ENCODE measurements at places on chromosomes 12 and 14. TPM values are rescaled to one million over a fixed set of nuclear protein-coding genes. Genes with fewer than 3 reads are reported as not detected.

- H3K27me3 ChIP-seq: peaks cover 2% of the 10 kb centered on the region
- DNase-seq: no peak
- no peaks in the 10 kb centered on the region for H3K4me1 ChIP-seq
- H3K36me3 ChIP-seq: no peaks in the 10 kb centered on the region
- H3K27ac ChIP-seq: no peak overlapping the region
Measured at GRCh38 chr14:49106741-49107667, 479.2 kb downstream of the RPS29 start.

DNA sequence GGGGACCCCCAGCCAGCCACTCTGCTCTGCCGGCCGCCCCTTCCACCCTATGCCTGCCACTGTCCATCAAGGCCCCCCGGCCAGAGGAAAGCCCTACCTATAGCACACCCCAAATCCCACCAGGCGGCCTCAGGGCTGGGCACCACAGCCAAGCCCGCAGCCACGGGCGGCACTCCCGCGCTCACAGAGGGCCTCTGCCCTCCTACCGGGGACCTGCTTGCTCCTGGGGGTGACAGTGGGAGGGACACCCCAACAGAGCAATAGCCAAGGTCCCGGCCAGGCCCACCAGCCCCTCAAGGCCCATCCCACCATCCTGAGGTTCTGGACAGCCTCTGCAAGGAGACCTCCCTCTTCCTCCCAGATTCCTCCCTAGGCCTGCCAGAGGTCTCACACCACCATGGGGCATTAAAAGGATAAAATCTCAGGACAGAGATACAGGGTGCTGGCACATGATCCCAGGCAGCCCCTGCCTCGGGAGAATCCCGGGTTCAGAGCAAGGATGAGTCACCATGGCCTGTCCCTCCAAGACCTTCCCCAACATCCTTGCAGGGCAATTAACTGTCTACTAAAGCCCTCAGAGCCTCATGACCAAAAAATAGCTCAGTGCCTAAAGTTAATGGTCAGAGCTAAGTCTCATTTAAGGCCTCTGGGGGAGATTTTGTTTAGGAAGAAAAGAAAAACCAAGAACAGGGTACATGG lies 17.1 kb downstream of the CCDC85C start:
- no peaks in the 10 kb centered on the region for H3K27me3 ChIP-seq
- no peaks in the 10 kb centered on the region for H3K36me3 ChIP-seq
- H3K4me1 ChIP-seq: no peaks in the 10 kb centered on the region
- H3K4me3 ChIP-seq: no peak overlapping the region
- DNase-seq: no peak

The MFAP5 gene
- total RNA-seq: not detected

GRCh38 chr12:29164477-29165393 lies 15.7 kb downstream of the FAR2 start:
- H3K4me1 ChIP-seq: peaks cover 15% of the 10 kb centered on the region
- no peak overlapping the region for H3K4me3 ChIP-seq
- no peak overlapping the region for H3K27ac ChIP-seq
- no peaks in the 10 kb centered on the region for H3K27me3 ChIP-seq

DNA sequence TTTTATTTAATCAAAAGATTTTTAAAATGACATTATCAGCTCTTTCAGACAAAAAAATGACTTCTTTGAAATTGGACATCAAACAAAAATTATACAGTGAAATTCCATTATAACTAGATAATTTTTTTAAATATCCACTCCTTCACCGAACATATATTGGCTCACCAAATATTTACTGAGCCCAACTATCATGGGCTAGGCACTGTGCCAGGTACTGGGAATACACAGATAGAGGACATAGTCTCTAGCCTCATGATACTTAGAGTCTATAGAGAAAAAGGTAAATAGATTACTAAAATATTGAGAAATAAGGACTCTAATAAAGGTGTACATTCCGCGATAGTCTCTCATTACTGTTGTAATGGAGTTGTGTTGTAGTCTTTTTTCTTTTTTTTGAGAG lies 219.9 kb downstream of the SEC23A start:
- no peak overlapping the region for H3K4me3 ChIP-seq
- no peak for DNase-seq
- no peaks in the 10 kb centered on the region for H3K36me3 ChIP-seq
- no peak overlapping the region for H3K27ac ChIP-seq
- peaks cover 13% of the 10 kb centered on the region for H3K27me3 ChIP-seq

The OR6S1 gene
- total RNA-seq: not detected

DNA sequence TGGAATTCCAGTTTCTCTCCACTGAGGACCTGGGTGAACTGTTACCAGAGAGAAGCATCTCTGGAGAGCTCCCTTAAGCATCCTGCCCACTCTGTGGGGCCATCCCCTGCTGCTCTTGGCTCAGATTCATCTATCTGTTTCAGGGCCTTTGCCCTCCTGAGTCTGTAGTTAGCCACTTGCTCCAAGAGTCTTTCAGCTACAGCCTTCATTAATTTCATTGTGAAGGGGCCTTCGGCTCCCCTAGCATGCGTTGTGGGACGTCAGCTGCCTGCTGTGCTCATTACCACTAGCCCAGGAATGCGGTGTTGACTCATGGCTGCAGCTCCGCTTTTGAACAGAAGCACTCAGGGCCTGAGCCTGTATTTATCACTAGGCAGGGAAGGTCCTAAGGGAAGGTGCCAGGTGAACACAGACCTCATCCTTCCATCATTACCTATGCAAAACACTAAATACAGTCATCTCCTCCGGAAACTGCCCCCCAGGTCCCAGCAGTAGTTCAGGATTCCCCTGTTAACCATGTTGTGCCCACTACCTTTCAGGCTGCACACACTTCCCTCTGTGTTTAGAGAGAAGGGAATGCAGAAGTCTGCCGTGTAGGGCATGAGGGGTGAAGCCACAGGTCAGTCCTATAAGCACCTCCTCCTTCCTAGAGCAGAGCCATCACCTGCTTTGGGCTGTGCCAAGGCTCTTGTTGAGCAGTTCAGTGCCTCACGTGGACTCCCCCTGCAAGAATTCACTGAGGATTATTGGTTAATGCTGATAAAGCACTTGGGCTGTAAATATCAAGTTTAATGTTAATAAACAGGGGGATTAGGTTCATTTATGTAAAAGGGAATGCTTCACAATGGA lies 191.4 kb downstream of the CACNA1C start:
- no peaks in the 10 kb centered on the region for H3K36me3 ChIP-seq
- DNase-seq: no peak
- no peak overlapping the region for H3K27ac ChIP-seq
- H3K4me1 ChIP-seq: peaks cover 3% of the 10 kb centered on the region
- H3K27me3 ChIP-seq: peaks cover 2% of the 10 kb centered on the region

GRCh38 chr12:104863296-104863948 lies 94.7 kb downstream of the SLC41A2 start:
- no peaks in the 10 kb centered on the region for H3K27me3 ChIP-seq
- peaks cover 9% of the 10 kb centered on the region for H3K4me1 ChIP-seq
- H3K4me3 ChIP-seq: no peak overlapping the region
- H3K27ac ChIP-seq: no peak overlapping the region

The SELPLG gene
- 36.9 TPM for total RNA-seq

DNA sequence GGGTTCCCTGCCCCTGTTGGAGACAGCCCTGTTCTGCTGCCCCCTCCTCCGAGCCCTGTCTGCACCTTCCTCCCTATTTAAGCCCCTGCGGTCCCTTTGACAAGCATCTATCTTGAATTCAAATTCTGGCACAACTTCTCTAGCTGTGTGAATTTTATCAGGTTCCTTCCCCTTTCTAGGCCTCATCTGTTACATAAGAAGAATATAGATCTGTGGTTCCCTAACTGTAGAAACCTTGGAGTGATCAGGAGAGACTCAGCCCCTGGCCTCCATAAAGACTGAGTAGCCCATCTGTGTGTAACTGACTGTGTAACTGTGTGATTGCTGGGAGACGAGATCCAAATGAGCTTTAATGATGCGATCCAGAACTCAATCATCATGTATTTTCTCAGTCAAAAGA lies 13.0 kb upstream of the RACGAP1 start:
- peaks cover 4% of the 10 kb centered on the region for H3K27me3 ChIP-seq
- DNase-seq: no peak
- no peak overlapping the region for H3K27ac ChIP-seq
- H3K4me3 ChIP-seq: no peak overlapping the region
- no peaks in the 10 kb centered on the region for H3K36me3 ChIP-seq

The SRRM4 gene
- total RNA-seq: not detected

- no peak overlapping the region for H3K27ac ChIP-seq
- no peaks in the 10 kb centered on the region for H3K4me1 ChIP-seq
- no peaks in the 10 kb centered on the region for H3K36me3 ChIP-seq
- H3K27me3 ChIP-seq: no peaks in the 10 kb centered on the region
Measured at GRCh38 chr12:49208676-49209075, 19.8 kb upstream of the TUBA1A start.

DNA sequence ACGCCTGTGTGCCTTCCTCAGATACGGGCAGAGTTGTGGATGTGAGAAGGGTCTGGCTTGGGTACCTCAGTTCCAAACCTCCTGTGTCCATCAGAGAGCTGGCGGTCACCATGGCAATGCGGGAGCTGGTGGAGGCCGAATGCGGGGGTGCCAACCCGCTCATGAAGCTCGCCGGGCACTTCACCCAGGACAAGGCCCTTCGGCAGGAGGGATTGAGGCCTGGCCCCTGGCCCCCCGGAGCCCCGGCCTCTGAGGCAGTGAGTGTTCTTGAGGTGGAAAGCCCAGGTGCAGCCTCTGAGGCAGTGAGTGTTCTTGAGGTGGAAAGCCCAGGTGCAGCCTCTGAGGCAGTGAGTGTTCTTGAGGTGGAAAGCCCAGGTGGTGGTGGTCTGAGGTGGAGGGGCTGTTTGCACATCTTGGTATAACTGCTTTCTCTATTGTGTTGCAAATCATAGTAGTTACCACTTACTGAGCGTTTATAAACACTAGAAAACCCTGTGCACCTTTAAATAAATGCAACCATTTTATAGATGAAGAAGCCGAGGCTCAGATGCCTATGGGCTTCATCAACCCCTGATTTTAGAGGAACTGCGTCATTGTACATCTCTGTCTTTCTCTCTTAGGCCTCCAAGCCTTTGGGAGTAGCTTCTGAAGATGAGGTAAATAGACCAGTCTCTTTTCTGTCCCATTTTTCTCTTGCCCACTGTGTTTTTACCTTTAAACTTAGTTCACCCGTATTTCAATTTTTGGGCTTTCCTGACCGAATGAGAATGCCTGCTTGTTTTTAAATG lies 976 bp downstream of the PEX5 start:
- peaks cover 34% of the 10 kb centered on the region for H3K36me3 ChIP-seq
- H3K4me1 ChIP-seq: peaks cover 47% of the 10 kb centered on the region
- peak overlapping the region; percentile 85 for H3K4me3 ChIP-seq
- H3K27me3 ChIP-seq: no peaks in the 10 kb centered on the region
- peak; percentile 38 for DNase-seq

DNA sequence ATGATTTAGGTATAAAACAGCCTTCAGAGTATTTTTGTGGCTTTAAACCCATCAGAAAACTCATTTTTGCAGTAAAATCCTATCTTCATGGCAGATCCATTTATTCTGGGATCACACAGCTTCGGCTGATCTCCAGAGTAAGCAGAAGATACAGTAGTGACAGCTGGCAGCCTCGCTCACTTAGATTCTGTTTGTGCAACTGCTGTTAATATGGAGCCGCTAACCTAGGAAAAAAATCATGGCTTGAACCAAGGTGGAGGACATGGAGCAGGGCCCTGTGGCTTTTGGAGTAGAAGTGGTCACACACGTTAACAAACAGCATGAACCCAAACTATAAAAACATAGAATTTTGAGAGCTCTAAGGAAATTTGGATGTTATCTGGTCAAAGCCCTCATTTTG lies 137.2 kb upstream of the ARHGAP5 start:
- H3K36me3 ChIP-seq: no peaks in the 10 kb centered on the region
- no peak overlapping the region for H3K27ac ChIP-seq

DNA sequence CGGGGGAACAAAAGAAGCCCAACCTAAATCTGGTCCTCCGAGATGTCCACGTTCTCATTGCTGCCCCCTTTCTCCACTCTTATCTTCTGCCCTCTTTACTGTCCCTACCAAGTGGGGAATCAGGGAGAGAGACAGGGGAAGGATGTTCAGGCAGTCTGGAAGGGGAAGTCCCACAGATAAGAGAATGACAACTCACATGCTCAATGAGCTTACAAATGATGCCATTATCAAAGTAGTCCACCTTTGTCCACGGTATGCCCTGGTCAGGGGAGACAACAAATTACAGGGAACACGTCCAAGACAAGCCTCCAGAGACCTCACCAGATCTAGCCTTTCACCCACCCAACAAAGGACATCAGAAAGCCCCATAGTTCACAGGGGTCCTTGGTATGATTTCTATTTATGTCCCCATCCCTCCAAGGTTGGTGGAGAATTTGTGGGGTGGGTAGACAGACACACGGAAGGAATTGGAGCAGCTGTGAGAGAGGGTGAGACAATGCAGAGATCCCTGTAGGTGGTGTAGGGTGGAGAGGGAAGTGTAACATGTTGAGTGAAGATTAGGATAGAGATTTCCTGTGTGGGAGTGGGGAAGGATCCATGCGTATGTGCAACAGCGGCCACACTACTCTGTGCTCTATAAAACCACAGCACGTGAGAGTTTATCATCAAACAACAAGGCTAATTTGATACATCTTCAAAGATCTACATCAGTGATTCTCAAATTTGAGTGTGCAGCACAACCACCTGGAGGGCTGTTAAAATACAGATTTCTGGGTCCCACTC lies 10.7 kb downstream of the MYO1A start:
- no peaks in the 10 kb centered on the region for H3K27me3 ChIP-seq
- H3K4me3 ChIP-seq: no peak overlapping the region
- H3K27ac ChIP-seq: no peak overlapping the region
- H3K36me3 ChIP-seq: peaks cover 1% of the 10 kb centered on the region

DNA sequence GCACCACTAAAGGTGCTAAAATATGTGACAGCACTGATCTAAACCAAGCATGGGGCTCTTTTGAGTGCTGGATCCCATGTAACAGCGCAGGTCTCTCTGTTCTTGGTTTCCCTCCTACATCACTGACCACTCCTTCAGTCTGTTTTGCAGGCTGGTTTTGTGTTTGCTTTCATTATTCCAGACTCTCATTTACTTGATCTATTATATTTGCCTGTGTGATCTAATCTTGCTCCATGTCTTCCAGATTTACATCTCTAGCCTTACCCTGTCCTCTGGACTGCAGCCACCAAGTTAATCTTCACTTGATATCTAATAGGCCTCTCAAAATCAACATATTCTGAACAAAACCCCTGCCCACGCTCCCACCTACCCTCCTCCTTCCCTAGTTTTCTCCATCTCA lies 8.6 kb downstream of the GLIPR1 start:
- DNase-seq: no peak
- H3K4me1 ChIP-seq: peaks cover 50% of the 10 kb centered on the region
- peaks cover 12% of the 10 kb centered on the region for H3K36me3 ChIP-seq
- H3K4me3 ChIP-seq: peak overlapping the region; percentile 10
- peak overlapping the region; percentile 87 for H3K27ac ChIP-seq

DNA sequence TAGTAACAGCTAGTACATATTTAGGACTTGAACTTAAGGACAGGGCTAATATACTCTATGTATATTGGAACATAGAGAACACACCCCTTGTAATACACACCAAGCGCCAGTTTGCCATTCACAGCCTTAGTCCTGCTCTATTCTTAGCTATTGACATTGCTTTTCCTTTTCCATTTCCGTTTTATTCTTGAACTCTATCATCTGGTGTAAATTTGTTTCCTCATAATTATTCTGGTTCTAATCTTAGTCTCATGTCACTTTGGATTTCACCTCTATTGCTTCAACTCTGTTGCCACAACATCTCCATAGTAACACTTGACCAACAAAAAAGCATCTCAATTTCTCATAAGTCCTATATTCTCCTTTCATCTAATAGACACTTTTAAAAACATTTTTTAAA lies 225.7 kb downstream of the PHLDA1 start:
- H3K4me3 ChIP-seq: no peak overlapping the region
- DNase-seq: no peak
- no peaks in the 10 kb centered on the region for H3K36me3 ChIP-seq
- H3K4me1 ChIP-seq: no peaks in the 10 kb centered on the region
- H3K27ac ChIP-seq: no peak overlapping the region

The PKP2 gene
- total RNA-seq: 0.30 TPM

GRCh38 chr12:39846971-39847650 lies 227.5 kb upstream of the ABCD2 start:
- H3K36me3 ChIP-seq: no peaks in the 10 kb centered on the region
- no peak for DNase-seq
- H3K27me3 ChIP-seq: no peaks in the 10 kb centered on the region
- no peak overlapping the region for H3K27ac ChIP-seq
- no peaks in the 10 kb centered on the region for H3K4me1 ChIP-seq

Measured in activated CD4-positive, alpha-beta T cell treated with anti-CD3 and anti-CD28 coated beads for 36 hours (primary cell).